Vagina (tissue), 2 donors: ENCODE measurements at places on chromosomes 3 and 15.

- DNase-seq, result no peak
Observed at GRCh38 chr15:41599061-41599460, 40.0 kb downstream of the TYRO3 start.

DNA sequence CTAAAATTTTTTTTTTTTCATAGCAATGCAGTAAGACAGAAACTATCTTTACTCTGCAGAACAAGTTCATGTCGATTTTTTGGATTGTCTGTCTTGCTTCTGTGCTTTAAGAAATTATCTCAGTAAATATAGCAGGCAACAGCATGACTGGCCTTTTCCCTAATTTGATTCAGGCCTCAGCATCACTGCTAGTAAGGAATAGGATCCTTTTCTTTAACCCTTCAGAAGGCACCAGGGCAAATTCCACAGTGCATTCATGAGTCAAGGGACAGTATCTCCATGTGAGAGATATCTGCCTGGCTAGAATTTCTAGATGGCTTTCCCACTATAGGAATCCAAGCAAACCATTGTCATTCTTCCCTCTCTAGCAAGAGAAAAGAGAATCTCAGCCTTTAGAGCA, 71.4 kb downstream of the TIPARP start:
- no peak for DNase-seq

DNA sequence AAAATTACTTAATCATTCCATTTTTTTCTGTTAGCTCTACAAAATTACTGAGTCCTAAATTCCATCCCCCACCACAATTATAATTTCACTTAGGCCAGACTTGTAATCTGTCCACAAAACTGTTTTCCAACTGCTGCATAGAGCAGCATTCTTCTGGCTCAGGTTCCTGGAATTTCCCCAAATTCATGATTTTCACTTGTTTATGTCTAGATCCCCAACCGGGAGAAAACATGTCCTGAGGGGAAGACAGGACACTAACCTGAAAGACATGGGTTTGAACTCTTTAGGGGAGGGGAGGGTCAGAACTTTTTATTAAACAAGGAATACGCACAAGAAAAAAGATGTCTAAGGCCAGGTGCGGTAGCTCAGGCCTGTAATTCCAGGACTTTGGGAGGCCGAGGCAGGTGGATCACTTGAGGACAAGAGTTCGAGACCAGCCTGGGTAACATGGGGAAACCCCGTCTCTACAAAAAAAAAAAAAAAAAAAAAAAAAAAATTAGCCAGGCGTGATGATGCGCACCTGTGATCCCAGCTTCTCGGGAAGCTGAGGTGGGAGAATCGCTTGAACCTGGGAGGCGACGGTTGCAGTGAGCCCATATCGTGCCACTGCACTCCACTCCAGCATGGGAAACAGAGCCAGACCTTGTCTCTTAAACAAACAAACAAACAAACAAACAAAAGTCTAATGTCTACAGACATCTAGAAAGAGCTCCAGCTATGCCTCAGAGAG, 1.5 kb downstream of the ETFA start:
- no peak for DNase-seq

GRCh38 chr3:149941186-149941585, 29.5 kb downstream of the PFN2 start:
- no peak for DNase-seq

DNA sequence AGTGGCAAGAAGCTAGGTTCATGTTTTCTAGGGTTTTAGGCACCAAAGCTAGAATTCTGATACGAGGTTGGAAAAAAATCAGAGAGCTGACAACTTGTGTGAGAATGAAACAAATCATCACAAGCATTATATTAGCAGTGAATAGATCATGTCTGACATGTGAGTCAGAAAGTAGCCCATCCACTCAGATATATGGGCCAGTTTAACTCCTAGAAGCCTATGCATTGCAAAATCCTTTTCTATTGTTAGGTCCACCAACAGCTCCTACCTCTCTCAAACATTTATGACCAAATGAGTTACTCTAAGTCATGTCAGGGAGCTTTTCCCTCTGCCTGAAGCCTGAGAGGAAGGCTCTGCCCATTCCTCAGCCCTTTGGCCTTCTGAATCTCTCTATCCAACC, 44.0 kb downstream of the KBTBD12 start:
- no peak for DNase-seq

GRCh38 chr3:105938101-105938500, 69.3 kb upstream of the CBLB start:
- DNase-seq, result no peak

DNA sequence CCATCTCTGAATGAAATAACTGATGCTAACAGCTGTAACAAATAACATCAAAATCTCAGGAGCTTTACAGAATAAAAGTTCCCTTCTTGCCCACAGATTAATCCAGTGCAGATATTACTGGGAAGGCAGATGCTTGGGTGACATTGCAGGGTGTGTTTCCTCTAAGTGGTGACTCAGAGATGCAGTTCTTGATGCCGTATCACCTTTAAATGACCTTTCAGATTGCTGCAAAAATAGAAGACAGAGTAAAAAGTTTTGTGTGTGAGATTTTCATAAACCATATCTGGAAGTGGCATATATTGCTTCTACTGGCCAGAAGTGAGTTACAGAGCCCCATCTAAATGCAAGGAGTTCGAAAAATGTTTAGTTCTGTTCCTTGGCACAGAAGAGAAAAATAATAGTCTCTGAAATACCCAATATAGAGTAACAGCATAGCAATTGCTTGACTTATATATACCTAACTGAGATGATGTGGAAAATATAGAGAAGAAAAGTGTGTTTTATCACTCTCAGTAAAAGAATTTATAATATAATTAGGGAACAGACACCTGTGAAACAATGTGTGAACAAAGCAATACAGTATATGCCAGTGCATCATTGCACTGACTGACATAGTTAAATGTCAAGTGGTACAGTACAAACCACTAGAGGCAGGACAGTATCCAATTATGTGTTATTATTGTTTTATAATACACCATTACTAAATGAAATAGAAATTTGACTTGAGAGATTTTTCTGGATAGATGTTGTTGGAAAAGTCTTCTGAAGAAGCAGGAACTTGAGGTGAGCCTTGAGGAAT, 430.7 kb upstream of the CBLB start:
- DNase-seq, result no peak

DNA sequence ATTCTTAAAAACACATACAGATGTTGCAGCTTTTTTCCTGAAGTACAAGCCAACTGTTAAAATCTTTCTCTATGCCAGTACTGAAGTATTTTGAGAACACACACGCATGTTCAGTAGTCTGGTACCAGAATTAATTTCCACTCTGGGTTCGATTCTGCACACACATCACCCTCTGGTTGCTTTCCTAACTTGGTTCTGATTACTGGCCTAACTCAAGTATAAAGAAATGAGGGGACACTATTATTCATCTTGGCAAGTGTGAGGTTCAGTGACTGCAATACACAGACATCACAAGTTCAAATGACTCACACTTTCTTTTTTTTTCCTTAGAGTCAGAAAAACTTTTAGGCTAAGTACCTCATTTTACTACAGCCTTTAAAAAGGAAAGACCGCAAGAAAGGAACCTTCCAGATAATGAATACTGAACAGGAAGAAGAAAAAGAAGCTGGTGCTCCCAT, 37.4 kb upstream of the LDHAL6B start:
- DNase-seq, result no peak

GRCh38 chr3:38566215-38566528, 70.0 kb downstream of the EXOG start:
- no peak for DNase-seq

GRCh38 chr15:62488387-62488786, 323.3 kb upstream of the C2CD4B start:
- no peak for DNase-seq

DNA sequence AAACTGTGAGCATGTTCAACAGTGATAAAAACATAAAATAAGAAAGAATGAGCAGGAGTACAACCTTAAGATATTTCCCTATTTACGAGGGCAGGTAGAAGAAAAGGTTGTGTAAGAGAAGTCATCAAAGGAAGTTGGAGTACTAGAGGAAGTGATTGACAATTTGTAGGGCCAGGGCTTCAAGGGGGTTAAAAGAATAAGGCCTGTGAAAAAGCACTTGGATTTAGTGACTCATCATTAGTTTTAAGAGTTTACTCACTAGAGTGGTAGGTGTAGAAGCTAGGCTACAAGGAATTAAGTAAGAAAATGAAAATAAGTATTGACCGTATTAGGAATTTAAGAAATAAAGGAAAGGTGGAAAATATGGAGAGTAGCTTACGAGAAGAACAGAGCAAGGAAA, 23.6 kb downstream of the KCNMB3 start:
- DNase-seq, result no peak

- no peak for DNase-seq
Observed at GRCh38 chr15:32778391-32779176, 60.8 kb downstream of the GREM1 start.

DNA sequence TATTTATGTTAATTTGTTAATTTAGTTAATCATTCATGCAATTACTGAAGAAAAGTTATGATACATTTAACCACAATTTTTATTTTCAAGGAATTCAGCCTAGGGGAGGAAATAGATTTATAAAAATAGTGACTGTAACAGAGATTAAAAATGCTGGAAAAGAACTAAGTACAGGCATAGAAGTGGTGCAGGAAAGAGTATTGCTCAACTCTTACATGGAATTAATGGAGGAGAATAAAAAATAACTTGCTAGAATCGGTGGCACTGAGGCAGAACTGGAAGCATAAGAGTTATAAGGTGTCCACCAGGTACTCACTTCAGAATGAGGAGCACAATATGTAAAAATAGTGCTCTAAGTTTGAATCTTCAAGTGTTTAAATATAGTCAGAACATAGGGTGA, 13.5 kb upstream of the OR5AC2 start:
- DNase-seq, result no peak

DNA sequence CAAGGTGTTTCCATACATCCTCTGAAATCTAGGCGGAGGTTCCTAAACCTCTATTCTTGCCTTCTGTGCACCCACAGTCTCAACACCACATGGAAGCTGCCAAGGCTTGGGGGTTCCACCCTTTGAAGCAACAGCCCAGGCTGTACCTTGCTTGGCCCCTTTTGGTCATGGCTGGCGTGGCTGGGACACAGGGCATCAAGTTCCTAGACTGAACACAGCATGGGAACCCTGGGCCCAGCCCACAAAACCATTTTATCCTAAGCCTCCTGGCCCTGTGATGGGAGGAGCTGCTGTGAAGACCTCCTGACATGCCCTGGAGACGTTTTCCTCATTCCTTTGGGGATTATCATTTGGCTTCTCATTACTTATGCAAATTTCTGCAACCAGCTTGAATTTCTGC, 739.0 kb upstream of the NECTIN3 start:
- no peak for DNase-seq

DNA sequence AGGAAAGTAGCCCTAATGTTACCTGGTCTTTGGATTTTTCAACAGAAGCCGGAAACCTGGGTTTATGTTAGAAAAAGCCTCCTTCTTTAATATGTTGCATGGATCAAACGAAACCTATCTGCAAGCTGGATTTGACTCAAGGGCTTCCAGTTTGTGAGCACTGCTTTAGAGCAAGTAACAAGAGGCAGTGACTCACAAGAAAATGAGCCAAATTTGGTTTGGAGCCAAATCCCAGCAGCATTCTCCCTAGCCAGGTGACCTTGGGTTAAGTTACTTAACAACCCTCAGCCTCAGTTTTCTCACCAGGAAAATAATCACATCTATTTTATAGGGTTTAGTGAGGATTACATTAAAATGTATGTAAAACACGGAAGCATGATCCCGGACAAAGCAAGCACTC, 215.2 kb upstream of the PRICKLE2 start:
- no peak for DNase-seq

DNA sequence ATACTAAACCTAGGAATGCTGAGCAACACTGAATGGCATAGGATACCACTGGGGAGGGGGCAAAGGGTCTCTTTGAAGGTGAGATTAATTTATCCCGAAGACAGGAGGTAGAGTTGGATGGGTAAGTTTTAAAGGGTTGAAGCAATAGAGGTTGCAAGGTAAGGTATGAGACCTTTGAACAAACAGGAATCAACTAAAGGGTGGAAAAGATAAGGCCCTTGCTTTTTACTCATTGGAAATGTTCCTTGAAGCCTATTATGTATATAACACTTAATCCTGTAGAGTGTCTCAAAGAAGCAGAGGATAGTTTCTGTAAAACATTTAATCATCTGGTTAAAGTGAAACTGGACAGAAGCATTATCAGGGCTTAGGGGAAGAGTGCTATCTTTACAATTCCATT, 5.7 kb downstream of the ABHD5 start:
- no peak for DNase-seq
